ENCODE measurements at places on chromosomes 13 and 19.

DNA sequence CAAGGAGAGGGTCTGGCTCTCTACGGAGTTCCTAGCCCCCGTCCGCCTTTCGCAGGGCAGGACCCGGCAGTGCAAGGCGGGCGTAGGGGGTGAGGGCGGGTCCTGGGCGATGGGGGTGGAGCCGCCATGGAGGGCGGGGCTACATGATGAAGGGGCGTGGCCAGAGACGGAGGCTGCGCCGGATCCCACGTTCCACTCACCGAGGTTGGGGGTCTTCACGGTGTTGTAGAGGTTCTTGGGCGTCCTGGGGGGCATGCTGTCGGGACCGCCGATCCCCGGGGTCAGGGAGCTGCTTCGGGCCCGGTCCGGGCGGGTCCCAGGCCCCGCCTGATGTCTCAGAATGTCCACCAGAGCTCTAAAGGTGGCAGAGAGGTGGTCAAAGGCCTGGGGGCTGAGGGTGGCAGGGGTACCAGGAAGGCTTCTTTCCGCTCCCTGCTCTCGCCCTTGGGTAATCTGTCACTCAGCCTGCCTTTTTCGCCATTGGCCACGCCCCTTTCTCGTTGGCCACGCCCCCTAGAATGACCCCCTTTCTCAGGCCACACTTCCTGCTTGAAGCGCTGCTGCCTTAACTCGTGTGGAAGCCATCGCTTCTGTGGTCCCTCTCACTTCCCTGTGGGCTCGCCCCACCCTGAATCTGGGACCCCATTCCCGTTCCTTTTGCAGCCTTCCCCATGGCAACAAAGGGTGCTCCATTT lies 2.5 kb downstream of the SHISA7 start:
- DNase-seq: no peak

DNA sequence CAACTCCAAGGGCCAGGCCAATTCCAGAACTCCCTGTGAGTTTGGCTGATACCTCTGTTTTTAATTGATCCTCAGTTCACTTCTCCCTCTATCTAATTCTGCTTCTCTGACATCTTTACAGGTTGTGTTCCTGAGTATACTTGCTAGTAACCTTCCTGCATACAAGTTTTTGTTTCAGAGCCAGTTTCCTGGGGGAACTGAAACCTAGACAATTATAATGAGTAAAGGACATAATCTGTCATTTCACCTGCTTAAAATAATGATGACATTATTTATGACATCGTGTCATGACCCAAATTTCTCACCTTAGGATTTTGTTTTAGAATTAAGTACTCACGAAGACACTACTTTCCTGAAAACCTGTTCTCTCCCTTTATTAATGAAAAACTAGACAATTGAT lies 12.5 kb upstream of the MYCBP2 start:
- DNase-seq: no peak

GRCh38 chr13:48493066-48493765 lies 39.7 kb downstream of the RCBTB2 start:
- no peak for DNase-seq

DNA sequence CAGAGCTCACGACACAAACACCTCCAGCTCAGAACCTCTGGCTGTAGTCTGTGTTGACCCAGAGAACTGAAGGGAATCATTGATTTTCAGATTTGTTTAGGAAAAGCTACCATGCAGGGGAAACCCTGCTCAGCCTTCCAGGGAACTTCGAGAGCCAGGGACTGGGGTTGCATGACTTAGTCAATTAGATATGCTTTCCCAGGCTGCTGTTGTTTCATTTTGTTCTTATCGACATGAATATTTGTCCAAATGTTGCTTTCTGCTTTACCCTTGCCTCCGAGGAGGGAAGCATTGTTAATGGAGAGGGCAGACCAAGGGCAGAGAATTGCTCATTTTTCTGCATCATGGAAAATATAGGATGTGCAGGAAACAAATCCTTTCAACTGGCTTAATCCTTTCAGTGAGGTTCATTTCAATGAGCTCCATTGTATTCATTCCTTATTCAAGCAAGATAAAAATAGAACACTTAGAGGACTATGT lies 82.5 kb downstream of the KLF5 start:
- DNase-seq: no peak

- DNase-seq: no peak
Observed at GRCh38 chr19:7393939-7394730, 45.4 kb downstream of the ARHGEF18 start.

GRCh38 chr13:92602560-92602959 lies 624.0 kb upstream of the GPC6 start:
- DNase-seq: no peak

DNA sequence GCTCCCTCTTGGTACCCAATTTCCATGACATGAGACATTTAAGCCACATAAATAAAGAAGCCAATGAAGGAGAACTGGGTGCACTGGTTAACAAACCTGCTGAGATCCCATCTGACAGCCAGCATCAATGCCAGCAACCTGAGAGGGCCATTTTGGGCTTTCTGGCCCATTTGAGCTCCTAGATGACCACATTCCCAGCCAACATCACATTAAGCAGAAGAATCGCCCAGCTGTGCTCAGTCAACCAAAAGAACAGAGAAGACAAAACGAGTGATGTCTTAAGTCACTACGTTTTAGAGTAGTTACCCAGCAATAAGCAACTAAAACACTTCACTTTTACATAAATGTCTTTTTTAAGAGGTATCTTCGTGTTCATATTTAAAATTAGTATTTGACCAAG lies 21.9 kb downstream of the LCP1 start:
- no peak for DNase-seq

DNA sequence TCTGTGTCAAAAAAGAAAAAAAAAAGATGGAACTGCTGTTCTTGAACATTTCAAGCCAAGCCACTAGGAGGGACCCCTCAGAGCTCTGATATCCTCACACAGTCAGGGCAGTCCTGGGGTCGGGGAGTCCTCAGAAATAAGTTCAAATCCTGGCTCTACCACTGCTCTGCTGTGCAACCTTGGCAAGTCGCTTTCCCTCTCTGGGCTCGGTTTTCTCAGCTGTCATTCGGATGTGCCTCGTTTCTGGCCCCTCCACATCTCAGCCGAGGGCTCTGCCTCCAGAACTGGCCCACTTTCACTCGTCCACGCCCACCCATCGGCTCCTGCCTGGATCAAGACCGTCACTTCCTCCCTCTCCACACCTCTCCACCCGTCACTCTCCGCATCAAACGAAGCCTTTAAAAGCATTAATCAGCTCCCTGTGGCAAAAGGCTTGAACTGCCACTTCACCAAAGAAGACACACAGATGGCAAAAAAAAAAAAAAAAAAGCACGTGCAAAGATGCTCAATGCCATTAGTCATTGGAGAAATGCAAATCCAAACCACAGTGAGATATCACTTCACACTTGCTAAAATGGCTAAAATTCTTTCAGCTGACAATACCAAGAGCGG lies 7.4 kb upstream of the ZNRF4 start:
- no peak for DNase-seq

DNA sequence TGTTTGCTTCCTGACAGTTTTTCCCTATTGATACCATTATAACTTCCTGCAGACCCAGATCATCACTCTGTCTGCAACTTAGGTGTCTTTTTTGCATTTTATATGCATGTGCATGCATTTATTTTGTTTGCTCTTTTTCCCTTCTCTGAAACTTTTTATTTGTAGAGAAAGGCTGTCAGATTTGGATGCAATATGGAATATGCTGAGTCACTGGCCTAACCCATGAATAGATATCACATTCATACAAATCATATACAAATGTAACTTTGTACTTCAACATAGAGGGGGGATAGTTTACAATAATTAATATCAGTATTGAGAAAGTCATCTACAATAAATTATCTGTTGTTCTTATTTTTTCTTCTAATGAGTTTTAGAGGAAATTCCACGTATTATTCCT lies 1465.0 kb downstream of the EFNB2 start:
- no peak for DNase-seq

- no peak for DNase-seq
Observed at GRCh38 chr13:91684746-91685145, 286.3 kb downstream of the GPC5 start.

DNA sequence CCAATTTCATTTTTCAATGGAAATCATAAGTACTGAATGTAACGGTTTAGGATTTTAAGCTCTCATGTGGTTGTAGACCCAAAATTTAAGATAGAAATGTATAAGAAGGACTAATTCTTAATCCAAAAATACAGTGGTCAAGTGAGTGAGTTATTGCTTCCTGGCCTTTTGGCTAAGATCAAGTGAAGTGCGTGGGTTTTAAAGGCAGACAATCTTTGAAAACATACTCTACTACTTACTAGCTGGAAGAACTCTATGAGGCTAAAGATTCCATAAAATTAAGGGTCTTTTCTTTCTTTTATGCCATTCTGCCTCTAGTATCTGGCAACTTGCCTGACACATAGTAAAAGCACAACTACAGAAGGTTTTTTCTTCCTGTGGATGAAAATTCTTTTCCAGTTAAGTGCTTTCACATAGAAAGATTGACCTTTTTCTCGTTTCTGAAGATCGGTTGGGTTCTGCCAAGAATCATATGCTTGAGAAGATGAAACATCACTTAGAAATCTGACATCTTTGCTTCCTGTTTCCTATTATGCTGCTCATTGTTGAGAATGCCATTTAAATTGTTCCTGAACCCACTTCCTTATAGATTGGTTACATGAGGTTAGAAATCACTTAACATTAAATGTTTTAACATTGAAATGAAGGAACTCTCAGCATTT lies 26.4 kb upstream of the SCEL start:
- no peak for DNase-seq

DNA sequence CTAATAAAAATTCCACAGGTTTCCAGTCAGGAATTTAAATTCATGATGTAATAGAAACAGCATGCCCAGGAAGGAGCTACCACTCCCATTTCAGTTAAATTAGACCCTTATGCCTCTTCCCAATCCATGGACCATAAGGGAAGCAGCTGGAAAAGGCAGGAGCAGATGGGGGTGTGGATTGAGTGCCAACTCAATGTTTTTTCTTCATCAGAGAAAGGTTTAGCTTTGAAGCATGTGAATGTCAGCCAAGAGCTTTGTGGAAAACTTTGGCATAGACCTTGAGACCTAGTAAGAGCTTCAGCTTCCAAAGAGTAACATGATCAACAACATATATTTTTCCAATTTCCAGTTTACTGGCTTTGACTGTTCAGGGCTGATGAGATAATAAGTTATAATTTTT lies 2139.9 kb downstream of the PCDH9 start:
- DNase-seq: no peak

- DNase-seq: no peak
Observed at GRCh38 chr13:31278869-31279268, 79.1 kb downstream of the B3GLCT start.

DNA sequence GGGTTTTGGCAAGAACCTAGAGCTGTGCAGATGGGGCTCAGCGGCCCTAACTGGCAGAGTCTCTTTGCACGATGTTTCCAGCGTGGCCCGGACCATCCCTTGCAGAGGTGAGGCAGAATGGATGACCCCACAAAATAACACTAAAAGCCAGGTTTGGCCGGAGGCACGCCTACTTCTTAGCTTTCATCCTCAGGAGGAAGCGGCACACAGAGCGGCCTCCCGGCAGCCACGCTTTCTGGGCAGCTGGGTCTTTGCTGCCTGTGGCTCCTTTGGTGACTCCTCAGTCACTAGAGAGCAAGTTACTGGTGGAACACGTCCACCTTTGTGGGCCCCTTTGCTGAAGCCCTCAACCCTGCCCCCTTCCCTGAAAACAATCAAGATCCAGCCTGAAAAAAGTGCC lies 25.2 kb downstream of the TEX29 start:
- DNase-seq: no peak

DNA sequence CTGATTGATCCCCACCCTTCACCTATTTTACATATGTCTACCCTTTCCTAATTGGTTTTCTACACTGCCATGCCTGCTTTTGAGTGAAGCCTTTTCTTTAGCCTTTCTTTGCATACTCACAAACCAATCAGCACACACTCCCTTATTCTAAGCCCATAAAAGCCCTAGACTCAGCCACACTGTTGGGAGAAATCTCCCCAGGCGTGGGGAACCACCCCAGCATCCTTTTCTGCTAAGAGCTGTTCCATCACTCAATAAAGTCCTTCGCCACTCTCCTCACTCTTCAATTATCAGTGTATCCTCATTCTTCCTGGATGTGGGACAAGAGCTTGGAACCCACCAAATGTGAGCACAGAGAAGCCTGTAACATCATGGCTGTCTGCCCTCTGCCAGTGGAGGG lies 343.6 kb downstream of the SLITRK1 start:
- DNase-seq: no peak

GRCh38 chr19:18438331-18439024 lies 545 bp upstream of the ISYNA1 start:
- no peak for DNase-seq

DNA sequence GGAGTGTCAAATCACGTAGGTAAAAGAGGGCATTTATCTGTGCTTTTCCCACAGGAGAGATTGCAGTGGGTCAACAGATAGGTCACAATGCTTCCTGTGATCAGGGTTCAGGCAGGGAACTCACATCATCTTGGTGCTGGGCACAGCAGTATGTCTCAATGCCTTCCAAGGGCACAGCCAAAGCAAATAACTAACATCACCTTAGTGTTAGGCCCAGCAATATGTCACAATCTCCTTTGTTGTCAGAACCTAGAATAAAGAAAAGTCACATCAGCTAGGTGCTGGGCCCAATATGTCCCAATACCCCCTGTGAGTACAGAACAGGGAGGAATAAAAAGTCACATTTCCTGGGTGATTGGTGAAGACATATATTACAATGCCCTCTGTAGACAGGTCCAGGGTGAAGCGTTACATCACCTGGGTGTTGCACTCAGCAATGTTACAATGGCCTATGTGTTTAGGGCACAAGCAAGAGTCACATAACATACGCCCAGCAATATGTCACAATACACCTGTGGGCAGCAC lies 11.4 kb upstream of the ZNF724 start:
- DNase-seq: no peak

GRCh38 chr13:42148538-42148937 lies 100.1 kb downstream of the DGKH start:
- DNase-seq: no peak

- no peak for DNase-seq
Observed at GRCh38 chr13:83117046-83117445, 765.2 kb downstream of the SLITRK1 start.

DNA sequence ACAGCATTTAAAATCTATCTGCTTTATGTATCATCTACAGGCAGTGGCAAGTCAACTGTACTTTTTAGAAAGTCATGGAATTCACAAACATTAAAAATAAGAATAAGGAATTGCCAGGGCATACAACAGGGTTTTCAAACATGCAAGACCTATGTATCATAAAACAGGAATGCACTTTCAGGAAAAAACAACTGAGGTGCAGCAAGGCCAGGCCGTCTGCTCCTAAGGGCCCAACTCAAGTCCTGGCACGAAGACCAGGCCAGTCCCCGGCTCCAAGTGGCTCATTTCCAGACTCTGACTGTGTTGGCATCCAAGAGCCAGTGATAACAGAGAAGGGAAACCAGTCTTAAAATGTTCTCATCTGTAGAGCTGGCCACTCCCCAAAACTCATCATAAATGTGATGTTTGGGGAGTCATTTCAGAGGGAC lies 7.1 kb downstream of the RFX2 start:
- no peak for DNase-seq

Data from stimulated activated CD8-positive, alpha-beta memory T cell treated with anti-CD3 and anti-CD28 coated beads, Interleukin-4, amount 100 ng/mL, for 4 hours (primary cell).